GM23338 (cell line): ENCODE measurements at places on chromosomes 1 and 21. TPM values are rescaled to one million over a fixed set of nuclear protein-coding genes. Genes with fewer than 3 reads are reported as not detected.
A peak's percentile ranks its signal among the peaks of the same experiment; 100 is the strongest.

Gene AMY2A
- not detected in 2 replicates for total RNA-seq

Gene IGFN1
- not detected in 2 replicates for total RNA-seq

Gene RNPC3
- 10.8 and 13.4 TPM in 2 replicates for total RNA-seq

Gene GLMN
- total RNA-seq, result 30.3 and 36.8 TPM in 2 replicates

DNA sequence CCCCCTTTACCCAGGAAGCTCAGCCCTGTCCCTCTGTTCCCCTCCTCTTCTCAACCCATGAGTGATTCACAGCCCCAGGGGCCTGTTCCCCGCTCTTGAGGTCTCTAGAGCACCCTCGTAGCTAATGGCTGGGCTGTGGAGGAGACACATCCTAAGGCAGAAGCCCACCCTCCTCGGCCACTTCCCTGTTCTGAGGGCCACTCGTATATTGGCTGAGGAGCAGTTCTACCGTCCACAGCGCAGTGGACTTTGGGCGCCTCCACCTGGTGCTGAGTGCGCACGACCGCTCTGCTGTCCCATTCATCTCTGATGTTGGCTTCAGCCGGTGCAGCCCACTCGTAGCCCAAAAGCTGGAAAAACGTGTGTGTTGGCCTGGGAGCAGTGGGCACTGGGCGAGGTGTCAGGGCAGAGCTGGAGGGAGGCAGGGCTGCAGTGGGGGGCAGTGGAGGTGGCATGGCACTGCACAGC lies 24.5 kb upstream of the PKP1 start:
- DNase-seq, result no peak
- no peaks in the 10 kb centered on the region for H3K36me3 ChIP-seq
- H3K27ac ChIP-seq, result no peak overlapping the region

DNA sequence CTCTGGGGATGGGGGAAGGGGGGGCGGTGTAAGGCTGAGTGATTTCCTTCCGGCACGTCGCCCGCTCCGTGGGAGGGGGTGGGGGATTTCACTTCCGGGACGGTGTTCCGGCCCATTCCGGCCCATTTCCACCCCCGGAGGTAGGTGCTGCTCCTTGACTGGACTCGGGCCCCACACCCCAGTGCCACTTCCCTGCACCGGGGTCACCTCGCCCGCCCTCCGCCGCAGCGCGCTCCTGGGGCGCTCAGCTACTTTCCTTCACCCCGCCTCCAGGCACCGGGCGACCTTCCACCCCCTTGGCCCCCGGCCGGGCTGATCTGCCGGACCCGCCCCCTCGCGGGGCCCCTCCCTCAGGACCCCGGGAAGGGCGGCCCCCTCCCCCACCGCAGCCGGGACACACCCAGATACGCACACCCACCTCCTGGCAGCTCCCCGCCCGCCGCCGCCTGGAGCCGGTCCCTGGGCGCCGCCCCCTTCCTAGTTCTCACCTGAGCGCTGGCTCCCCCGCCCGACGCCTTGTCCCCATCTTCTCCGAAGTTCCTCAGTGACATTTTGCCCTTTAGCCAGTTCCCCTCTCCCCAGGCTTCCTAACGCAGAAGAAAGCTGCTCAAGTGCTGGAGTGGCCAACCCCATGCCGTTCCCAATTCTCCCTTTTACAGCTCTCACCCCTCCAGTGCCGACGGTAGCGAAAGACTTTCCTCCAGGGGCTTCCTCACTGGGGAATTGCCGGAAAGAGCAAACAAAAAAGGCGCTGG lies at the start of gene ZBTB37:
TSS of gene ZBTB37 (plus strand) at position 115 of the 755 bp plus-strand sequence. CDS start 1,846 bp downstream, outside the sequence.
- no peaks in the 10 kb centered on the region for H3K27me3 ChIP-seq
- H3K4me3 ChIP-seq, result peak within 1 kb of the TSS; percentile 90
- peak; percentile 99 for DNase-seq
- H3K27ac ChIP-seq, result peak within 1 kb of the TSS; percentile 98
- peaks cover 40% of the 10 kb centered on the region for H3K36me3 ChIP-seq
- H3K4me1 ChIP-seq, result peaks cover 32% of the 10 kb centered on the region

DNA sequence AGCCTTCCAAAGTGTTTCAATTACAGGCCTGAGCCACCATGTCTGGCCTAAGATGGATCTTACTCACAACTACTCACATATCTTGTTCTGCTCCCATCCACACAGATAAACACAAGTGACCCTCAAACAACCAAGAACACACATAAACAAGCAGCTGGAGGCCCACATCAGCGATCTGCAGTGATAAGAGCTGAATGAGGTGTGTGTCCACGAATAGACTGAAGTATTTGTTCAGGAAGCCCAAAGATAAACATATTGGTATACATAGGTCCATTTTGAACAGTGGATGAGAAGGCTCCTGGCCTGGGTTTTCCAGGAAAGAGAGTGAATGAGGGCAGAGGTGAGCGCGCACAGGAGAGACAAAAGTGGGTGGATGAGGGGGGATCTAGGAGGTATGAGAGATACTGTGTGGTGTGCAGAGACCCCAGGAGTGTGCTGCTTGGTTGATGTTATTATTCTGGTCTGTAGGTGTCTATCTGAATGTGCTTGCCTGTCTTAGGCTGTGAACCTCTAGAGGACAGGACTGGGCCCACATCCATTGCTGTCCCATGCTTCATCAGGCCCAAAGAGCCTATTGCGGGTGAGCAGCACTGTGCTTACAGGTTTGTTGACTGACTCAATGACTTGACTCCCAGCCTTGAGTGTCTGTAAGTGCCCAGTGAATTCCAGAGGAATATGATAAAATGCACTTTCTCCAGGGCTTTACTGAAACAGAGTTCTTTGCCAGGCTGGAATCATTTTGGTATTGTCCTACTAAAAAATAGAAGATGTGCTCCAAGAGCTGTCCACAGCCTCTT lies 79.9 kb upstream of the ATP1A1 start:
- H3K36me3 ChIP-seq, result no peaks in the 10 kb centered on the region
- no peak overlapping the region for H3K27ac ChIP-seq
- H3K4me1 ChIP-seq, result no peaks in the 10 kb centered on the region

- no peak overlapping the region for H3K4me3 ChIP-seq
- H3K36me3 ChIP-seq, result no peaks in the 10 kb centered on the region; the same call in 1 of the 2 replicates
- H3K27me3 ChIP-seq, result no peaks in the 10 kb centered on the region
- no peaks in the 10 kb centered on the region for H3K4me1 ChIP-seq
- H3K27ac ChIP-seq, result no peak overlapping the region
- DNase-seq, result no peak
Observed at GRCh38 chr1:12104417-12104816, 41.3 kb downstream of the TNFRSF8 start.

GRCh38 chr1:51331206-51332100 lies 1.1 kb upstream of the TTC39A start:
- H3K36me3 ChIP-seq, result no peaks in the 10 kb centered on the region
- peak; percentile 60 for DNase-seq
- peaks cover 24% of the 10 kb centered on the region; the same call in 1 of the 2 replicates for H3K4me1 ChIP-seq
- H3K4me3 ChIP-seq, result peak overlapping the region; percentile 83
- peaks cover 24% of the 10 kb centered on the region for H3K27me3 ChIP-seq

DNA sequence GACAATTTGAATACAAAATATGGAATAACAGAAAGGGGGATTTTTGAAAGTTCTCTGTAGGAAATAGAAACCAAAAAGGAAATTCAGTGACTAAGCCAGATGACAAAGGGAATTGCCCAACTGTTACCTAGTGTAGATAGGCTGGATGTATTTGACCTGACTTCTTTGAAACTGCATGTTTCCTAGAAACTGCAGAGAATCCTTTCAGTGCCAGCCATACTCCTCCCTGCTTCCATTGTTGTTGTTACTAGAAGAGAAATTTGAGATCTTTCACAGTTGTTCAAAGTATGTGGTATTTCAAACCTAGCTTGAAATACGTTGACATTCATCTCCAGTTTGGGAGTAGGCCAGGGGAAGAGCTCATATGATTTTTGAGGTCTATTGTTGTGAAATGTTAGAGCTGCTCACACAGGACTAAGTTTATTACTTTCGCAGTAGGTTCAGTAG lies 1.8 kb upstream of the GBP5 start:
- no peaks in the 10 kb centered on the region for H3K4me1 ChIP-seq
- H3K4me3 ChIP-seq, result no peak overlapping the region
- H3K27me3 ChIP-seq, result no peaks in the 10 kb centered on the region
- DNase-seq, result no peak
- no peak overlapping the region for H3K27ac ChIP-seq

DNA sequence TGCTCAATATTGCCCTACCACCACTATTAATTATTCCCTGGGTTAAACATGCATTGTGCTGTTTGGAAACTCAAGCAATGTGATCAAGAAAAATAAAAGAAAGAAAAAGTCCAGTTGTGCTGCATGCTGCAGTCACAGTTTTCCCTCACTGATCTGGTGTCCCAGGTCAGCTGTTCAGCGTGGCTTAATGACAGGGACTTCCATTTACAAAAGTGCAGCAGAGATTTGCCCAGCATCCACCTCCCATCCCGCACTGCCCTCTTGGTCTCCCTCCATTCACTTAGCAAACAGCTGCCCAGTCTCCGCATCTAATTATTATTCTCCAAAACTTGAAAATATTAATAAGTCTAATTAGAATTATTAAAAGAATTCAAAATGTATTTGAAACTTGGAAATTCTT lies 2.0 kb upstream of the OR2T4 start:
- no peak overlapping the region for H3K4me3 ChIP-seq
- no peaks in the 10 kb centered on the region for H3K36me3 ChIP-seq
- DNase-seq, result no peak

DNA sequence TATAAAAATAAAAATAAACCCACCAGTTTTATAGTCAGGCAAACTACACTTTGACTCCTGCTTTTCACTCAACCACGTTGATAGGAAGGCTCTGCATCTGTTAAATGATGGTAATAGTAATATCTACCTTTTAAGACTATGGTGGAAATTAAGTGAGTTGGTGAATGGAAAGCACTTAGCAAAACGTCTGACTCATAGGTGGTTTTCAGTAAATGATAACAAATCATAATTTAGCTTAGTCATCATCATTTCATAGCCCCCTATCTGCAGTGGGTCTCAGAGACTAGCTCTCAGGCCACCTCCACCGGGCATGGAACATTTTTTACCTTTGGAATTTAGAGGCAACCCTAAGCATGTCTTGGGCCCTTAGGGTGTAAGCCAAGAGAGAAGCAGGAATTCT lies 160.0 kb downstream of the PDE4B start:
- H3K4me3 ChIP-seq, result no peak overlapping the region
- no peak overlapping the region for H3K27ac ChIP-seq
- no peaks in the 10 kb centered on the region for H3K27me3 ChIP-seq
- no peak for DNase-seq
- H3K36me3 ChIP-seq, result no peaks in the 10 kb centered on the region

DNA sequence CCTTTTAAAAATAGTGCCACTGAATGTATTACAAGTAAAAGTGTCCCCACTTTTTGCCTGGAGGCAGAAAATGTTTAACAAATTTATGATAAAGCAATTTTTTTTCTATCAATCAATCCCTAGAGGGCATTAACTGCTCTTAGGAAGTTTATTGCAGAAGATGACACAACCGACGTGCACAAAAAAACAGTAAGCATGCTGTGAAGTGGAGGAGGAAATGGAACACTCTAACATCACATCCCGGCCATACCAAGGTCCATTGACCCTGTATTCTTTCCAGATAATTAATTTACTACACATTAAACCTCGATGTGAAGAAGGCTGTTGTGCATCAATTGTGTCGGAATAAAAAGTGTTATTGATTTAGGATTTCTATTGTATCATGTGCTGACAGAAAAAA lies 264.9 kb upstream of the NR5A2 start:
- DNase-seq, result no peak
- 0 out of 2 replicates have a peak, but pooled peaks cover 6% of the 10 kb centered on the region for H3K36me3 ChIP-seq
- H3K4me3 ChIP-seq, result no peak overlapping the region
- H3K27me3 ChIP-seq, result no peaks in the 10 kb centered on the region

GRCh38 chr1:81731989-81732388 lies 68.7 kb upstream of the ADGRL2 start:
- no peak overlapping the region for H3K4me3 ChIP-seq
- H3K4me1 ChIP-seq, result no peaks in the 10 kb centered on the region; the same call in 1 of the 2 replicates
- no peak for DNase-seq
- H3K36me3 ChIP-seq, result no peaks in the 10 kb centered on the region
- no peaks in the 10 kb centered on the region for H3K27me3 ChIP-seq

GRCh38 chr1:211698161-211699026 lies 23.0 kb upstream of the NEK2 start:
- peak overlapping the region; percentile 78 for H3K4me3 ChIP-seq
- DNase-seq, result peak; percentile 89
- H3K36me3 ChIP-seq, result no peaks in the 10 kb centered on the region
- H3K27me3 ChIP-seq, result peaks cover 15% of the 10 kb centered on the region

DNA sequence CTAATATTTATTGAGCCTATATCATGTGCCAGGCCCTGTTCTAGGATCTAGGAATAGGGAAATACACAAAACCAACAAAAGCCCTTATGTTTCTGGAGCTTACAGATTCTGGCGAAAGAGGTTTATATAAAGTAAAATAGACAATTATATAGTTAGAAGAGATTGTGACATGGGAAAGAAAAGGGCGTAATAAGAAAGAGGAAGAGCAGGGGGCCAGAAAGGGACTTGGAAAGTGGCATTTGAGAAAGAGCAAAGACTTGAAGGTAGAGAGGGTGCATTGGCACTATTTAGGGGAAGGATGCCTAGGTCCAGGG lies 322.5 kb upstream of the FAM78B start:
- no peaks in the 10 kb centered on the region for H3K27me3 ChIP-seq
- H3K4me1 ChIP-seq, result no peaks in the 10 kb centered on the region
- no peak overlapping the region for H3K27ac ChIP-seq
- no peak for DNase-seq
- no peak overlapping the region for H3K4me3 ChIP-seq
- H3K36me3 ChIP-seq, result no peaks in the 10 kb centered on the region

- H3K27ac ChIP-seq, result no peak overlapping the region
- no peaks in the 10 kb centered on the region for H3K27me3 ChIP-seq
- peak; percentile 92 for DNase-seq
- no peaks in the 10 kb centered on the region for H3K4me1 ChIP-seq
- H3K4me3 ChIP-seq, result no peak overlapping the region
- H3K36me3 ChIP-seq, result no peaks in the 10 kb centered on the region
Observed at GRCh38 chr1:196723325-196724185, 51.1 kb upstream of the CFHR3 start.

DNA sequence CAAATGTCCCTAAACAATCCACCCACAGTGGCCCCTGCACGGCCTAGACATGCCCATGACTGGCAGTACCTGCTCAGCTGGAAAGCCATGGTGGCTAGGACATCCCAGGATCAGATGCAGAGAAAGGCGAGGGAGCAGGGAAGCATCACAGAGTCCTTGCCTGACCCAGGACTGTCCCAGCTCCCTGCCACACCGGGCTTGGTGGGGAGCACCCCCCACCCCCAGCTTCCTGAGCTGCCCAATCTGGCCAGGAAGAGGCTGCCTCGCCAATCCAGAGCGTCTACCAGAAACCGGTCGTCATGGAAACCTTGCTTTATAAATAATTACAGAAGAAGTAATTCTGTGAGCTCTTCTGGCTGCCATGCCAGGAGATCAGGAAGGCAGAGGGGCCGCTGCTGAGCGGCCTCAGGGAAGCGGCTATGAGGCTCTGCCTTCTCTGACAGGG lies 34.8 kb downstream of the ACOT7 start:
- H3K4me1 ChIP-seq, result peaks cover 22% of the 10 kb centered on the region
- DNase-seq, result peak; percentile 71

DNA sequence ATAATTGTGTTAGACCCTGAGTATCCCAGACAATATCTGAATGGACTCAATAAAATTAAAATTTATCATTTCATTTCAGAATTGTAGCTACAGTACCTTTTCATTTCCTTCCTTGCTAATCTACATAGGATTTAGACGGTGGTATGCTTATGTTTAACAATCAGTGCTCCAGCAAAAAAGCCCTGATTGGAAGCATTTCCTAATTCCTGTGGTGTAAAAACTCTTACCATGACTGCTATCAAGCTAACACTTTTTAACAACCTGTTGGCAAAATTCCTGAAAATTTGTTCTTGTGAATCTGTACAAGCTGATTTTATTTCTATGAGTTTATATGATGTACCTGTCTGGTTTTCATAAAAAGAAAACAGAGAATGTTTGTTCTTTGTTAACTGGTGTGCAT lies 5.2 kb upstream of the FNBP1L start:
- no peak overlapping the region for H3K4me3 ChIP-seq
- H3K27me3 ChIP-seq, result no peaks in the 10 kb centered on the region
- peaks cover 7% of the 10 kb centered on the region; the same call in 1 of the 2 replicates for H3K4me1 ChIP-seq

GRCh38 chr1:47487850-47488450 lies 50.1 kb downstream of the FOXD2 start:
- no peak overlapping the region for H3K4me3 ChIP-seq
- H3K27me3 ChIP-seq, result no peaks in the 10 kb centered on the region
- no peak overlapping the region for H3K27ac ChIP-seq
- no peak for DNase-seq
